ENCODE measurements at places on chromosomes 5 and 9.
A peak's percentile ranks its signal among the peaks of the same experiment; 100 is the strongest.

- no peak for DNase-seq
Observed at GRCh38 chr5:122374110-122374509, 62.1 kb downstream of the SNCAIP start.

DNA sequence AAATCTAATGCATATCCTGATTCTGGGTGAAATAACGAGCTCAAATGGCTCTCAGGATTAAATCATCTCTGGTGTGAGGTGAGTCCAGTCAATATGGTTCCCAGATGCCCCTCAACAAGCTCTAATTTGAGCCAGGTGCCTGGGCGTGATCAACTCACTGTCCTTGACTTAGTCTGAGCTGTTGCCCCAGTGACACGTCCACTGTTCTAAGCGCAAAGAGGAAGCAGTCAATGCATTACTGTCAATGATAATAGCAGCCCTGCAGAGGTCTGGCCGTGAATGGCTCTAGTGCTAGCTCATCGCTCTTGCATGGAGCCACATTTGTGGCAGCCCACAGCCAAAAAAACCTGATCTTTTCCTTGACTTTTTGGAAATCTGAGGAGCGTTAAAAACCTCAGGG lies 128.6 kb upstream of the EFNA5 start:
- no peak for DNase-seq

GRCh38 chr5:122849771-122850170 lies 4.4 kb downstream of the SNX24 start:
- no peak for DNase-seq

GRCh38 chr5:53303105-53303504 lies 177.3 kb upstream of the FST start:
- DNase-seq: no peak

GRCh38 chr9:122546196-122546595 lies 6.7 kb upstream of the OR1N2 start:
- no peak for DNase-seq

- DNase-seq: no peak
Observed at GRCh38 chr9:114112325-114112724, 13.2 kb upstream of the KIF12 start.

- DNase-seq: no peak
Observed at GRCh38 chr5:914612-915011, 21.9 kb downstream of the TRIP13 start.

DNA sequence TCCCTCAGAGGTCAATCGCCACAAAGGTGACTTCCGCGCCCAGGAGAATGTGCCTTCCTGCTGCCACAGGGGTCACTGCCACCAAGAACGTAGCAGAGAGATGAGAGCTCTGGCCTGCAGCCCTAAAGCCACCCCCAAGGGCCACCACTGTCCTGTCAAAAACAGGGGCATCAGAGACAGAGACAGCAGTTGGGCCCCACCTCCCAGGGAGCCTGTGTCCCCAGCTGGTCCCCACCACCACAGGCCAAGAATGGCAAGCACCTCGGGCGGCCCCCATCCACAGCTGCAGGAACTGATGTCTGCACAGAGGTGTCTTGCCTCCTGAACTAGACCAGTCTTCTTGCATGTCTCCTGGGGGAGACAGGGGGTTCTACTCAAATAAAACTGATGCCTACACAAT lies 5.8 kb downstream of the SPATA31E1 start:
- no peak for DNase-seq

DNA sequence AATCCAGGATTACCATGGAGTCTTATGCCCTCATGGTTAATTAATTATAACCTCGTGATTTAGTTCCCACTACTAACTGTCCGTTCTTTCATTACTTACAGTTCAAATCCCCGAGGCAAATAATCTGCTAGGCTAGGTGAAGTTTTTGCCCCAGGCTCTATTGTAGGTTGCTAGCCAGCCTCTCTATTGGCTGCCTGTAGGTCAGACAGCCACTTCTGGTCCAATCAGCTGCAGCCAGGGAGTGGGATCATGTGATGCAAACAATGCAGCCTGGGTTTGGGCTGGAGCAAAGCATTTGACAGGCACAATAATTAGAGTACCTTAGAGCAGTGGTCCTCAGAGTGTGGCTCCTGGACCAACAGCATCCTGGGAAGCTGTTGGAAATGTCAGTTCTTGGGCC lies 17.7 kb downstream of the TMEM252 start:
- DNase-seq: no peak

DNA sequence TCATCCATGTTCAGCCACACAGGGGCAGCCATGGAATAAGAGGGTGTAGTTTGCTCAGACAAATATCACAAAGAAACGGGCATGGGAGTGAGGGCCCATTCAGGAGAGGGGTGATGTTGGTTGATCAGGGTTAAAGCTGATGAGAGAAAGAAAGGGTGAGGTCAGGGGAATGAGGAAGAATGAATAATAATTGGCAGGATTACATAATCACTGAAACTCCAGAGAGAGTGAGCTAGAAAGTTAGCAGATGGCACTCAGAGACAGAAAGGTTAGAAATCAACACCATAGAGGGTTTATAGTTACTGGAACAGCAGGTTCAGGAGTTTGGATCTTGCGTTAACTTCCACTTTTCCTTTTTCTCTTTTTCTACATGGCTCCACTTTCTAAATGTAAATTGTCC lies 113.9 kb downstream of the TAF11L14 start:
- peak; percentile 81 for DNase-seq

DNA sequence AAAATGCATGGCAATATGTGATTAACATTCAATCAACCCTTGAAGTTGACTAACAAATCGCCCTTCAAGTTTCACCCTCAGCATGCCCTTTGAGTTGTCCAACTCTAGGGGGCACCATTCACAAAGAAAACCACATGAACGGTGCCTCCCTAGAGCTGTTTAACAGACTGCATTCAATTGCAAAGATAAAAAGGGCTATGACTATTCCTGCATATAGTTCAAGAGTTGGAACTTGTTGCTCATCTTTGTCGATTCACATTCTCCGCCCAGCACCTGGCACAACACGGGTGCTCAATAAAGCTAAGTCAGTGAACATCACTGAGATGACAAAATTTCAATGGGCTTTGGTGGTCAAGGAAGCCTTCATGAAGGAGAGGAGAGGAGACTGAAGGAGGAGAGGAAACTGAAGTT lies 69.6 kb upstream of the SLC30A5 start:
- DNase-seq: no peak
